A549 (cell line): ENCODE measurements at places on chromosomes 11 and 22.

DNA sequence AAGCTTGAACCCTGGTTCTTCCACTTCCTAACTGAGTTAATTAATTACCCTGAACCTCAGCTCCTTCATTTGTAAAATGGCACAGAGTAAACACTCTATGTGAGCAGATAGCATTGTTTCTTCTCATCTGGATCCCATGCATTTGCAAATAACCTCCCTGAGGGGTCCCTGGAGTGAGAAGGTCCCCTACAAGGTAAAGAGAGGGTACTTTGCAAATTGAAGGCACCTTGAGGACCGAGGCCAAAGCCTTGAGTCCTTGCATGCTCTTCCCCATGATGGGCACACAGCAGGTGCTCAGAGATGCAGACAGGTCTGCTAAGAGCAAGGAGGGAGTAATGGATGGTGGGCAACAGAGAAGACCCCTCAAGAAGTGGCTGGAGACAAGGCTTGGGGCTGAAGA, 33.2 kb downstream of the OTOG start:
- DNase-seq: no peak

DNA sequence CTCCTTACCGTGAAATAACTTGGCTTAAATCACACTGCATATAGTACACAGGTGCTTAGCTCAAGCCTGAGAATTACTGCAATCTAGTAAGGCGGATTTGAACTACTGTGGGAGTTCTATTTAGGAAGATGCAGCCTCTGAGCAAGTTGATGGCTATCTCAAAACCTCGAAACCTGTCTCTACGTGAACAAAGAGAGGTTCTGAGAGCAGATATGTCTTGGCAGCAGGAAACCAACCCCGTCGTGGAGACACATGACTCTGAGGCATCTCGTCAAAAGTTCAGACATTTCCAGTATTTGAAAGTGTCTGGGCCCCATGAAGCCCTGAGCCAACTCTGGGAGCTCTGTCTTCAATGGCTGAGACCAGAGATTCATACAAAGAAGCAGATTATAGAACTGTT, 5.9 kb downstream of the ZNF215 start:
- DNase-seq: no peak

DNA sequence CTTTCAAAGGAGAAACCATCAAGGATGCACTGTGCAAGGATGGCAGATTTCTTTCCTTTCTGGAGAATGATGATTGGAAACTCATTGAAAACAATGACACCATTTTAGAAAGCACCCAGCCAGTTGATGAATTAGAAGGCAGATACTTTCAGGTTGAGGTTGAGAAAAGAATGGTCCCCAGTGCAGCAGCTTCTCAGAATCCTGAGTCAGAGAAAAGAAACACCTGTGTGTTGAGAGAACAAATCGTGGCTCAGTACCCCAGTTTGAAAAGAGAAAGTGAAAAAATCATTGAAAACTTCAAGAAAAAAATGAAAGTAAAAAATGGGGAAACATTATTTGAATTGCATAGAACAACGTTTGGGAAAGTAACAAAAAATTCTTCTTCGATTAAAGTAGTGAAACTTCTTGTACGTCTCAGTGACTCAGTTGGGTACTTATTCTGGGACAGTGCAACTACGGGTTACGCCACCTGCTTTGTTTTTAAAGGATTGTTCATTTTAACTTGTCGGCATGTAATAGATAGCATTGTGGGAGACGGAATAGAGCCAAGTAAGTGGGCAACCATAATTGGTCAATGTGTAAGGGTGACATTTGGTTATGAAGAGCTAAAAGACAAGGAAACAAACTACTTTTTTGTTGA, 9.8 kb downstream of the FAM111A start:
- no peak for DNase-seq

- no peak for DNase-seq
Measured at GRCh38 chr11:128579798-128580504, 7.4 kb downstream of the ETS1 start.

DNA sequence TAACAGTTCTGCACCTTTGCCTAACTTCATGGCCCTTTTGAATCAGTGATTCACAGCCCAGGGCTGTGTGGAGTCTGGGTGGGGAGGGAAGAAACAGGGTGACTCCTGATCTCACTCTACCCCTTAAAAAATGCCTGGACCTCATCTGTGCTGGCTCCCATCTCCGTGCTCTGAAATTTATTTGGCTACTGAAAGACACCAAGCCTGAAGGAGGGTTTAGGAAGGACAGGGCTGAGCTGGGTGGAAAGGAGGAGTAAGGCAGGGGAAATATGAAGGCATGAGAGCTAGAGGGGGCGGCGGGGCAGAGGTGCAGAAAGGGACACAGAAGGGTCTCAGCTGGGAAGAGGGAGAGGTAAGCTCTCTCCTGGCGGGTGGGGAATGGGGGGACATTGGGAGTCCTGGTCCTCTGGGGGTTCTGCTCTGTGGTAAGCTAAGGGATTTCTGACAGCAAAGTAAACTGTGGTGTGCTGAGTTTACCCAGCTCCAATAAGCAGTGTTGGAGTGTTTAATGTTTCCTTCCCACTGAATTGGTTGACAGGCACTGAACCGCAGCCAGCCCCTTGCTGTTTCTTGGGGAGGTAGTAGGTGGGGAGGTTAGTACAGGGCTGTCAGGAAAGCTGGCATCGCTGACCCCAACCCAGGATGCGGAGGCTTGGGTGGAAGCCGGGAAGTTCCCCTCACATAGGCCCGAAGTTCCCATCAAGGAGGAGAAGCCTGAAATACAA, 71.1 kb downstream of the RPUSD4 start:
- DNase-seq: no peak

DNA sequence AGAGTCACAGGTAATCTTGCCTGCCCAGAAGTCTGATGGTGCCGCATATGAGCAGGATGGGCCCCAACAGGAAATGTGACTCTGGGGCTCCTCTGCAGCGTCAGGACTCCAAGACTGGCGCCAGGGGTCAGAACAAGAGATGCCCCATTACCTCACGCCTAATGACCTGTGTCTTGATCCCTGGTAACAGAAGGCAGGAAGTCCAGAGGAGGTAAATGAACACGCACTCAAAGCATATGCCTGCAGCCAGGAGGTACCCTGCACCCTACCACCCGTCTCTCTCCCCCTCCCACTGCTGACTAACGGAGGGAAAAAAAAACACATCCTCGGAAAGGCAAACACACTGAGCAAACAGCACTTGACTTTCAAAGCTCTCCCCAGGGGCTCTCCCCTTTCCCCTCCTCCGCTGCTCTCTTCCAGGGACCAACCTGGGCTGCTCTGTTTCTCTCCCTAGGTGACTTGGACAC, 37.3 kb downstream of the ABCC8 start:
- DNase-seq: peak; percentile 68

DNA sequence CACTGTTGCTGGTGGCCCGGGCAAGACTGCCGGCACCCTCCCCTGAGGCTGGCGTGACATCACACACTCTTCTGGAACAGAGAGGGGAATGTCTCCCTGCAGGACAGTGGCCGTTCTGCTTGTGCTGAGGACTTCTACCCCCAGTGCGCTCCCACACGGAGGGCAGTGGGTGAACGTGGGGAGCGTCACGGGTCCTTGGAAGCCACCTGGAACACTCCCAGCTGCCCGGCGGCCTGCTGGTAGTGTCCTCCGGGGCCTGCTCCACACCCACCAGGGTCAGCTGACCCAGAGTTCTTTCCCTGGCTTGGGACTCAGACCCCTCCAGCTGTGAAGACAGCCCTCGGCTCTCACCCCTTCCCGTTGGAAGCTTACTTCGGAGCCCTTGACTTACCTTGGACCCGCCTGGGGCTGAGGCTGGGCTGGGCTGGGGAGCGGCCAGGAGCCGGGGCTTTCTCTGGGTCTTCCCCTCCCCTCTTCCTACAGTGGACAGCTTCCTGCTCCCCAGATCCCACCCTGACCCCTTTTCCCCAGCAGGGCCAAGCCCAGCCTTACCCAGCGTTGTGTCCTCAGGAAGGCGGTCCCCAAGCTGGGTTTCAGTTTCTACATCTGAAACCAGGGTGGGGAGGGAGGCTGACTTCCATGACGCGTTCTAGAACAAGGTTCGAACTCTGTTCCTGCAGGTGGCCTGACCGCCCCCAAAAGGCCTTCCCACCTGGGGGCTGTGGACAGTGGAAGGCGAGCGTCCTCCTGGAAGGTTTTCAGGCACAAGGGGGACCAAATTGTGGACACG, 14.8 kb upstream of the GAL start:
- no peak for DNase-seq

GRCh38 chr11:14189874-14190273, 169.1 kb downstream of the RRAS2 start:
- DNase-seq: no peak

DNA sequence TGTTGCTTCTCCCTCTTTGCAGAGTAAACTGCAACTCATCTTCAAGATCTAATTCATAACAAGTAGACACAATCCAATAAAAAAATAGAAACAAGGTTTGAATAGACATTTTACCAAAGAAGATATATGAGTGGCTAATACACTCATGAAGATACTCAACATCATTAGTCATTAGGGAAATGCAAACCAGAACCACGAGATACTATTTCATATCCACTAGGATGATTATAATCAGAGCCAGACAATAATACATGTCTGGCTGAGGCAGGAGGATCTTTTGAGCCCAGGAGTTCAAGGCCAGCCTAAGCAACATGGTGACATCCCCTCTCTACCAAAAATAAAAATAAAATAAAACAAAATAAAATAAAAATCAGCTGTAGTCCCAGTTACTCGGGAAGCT, 85.0 kb downstream of the ATG16L2 start:
- no peak for DNase-seq

DNA sequence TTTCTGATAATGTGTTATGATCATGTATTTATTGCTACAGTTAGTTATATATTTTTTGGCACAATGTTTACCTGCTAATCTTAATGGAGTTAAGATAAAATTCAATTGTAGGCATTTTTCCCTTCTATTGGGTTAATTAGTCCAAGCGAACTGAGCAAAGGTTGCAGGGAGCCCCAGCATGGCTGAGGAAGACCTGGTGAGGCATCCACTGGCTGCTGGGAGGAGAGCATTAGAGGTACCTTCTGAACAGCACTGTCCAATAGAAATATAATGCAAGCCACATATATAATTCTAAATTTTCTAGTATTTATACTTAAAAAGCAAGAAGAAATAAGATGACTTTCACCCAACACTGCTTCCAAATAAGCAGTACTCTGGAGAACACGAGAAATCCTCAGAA, 689 bp upstream of the TMEM126A start:
- DNase-seq: no peak

GRCh38 chr11:114606003-114606801, 10.6 kb upstream of the NXPE4 start:
- no peak for DNase-seq

- DNase-seq: no peak
Measured at GRCh38 chr22:40276996-40277823, 69.1 kb upstream of the ADSL start.

- DNase-seq: peak; percentile 20
Measured at GRCh38 chr11:3803726-3804495, 4.4 kb upstream of the PGAP2 start.

GRCh38 chr22:47587861-47588577, 825.6 kb downstream of the TBC1D22A start:
- no peak for DNase-seq

- DNase-seq: no peak
Measured at GRCh38 chr11:45925550-45925949, 3.1 kb downstream of the LARGE2 start.

DNA sequence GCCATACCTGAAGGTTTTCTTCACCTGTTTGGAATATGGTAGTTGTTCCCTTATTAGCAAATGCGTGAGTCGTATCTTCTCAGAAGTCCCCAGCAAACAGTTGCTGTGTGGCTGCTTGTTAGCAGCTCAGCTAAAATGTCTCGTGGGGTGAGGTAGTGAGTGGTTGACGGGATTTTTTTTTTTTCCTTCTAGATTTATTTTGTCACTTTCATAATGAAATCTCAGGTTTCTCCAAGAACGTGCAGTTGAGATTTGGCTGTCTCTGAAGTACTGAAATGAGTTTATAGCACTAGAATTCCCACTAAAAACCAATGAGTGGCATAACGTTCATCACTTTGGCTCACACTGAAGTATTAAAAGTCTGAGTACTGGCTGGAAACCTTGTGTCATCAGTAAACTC, 16.8 kb downstream of the RCN1 start:
- no peak for DNase-seq

DNA sequence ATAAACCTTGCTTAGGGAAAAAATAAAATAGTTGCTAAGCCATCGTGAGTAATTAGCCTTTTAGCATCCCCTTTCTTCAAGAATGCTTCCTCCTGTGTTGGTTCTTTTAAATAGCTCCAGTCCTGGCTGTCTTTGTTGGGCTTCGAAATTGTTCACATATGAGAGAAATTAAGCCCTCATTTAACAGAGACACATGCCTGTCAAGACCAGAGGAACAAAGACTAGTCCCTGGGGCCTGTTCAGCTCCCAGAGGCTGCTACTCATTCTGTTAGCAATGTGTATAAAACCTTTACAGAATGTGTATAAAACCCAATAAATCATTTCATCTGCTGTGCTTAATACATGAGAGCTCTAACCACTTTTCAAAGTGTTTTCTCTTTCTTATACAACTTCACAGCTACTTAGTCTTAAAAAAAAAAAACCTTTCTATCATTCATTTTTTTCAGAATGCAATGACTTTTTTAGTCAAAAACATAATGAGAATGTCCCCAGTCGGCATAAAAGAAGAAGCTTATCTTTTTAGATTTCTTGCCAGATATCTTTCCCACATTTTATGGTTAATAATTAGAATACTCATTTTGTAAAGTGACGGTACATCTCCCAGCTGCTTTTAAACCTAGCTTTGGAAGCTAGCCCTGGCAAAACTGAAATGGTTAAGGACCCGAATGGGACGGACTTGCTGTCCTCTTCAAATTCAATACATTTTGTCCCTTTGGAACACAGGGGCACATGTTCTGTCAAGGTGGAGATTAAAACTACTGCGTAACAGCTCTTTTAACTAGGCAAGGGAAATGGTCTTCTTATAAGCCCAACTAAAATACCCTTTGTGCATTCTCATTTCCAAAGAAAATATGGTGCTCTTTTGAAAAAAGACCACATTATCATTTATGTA, 186.1 kb downstream of the SOX6 start:
- DNase-seq: no peak

DNA sequence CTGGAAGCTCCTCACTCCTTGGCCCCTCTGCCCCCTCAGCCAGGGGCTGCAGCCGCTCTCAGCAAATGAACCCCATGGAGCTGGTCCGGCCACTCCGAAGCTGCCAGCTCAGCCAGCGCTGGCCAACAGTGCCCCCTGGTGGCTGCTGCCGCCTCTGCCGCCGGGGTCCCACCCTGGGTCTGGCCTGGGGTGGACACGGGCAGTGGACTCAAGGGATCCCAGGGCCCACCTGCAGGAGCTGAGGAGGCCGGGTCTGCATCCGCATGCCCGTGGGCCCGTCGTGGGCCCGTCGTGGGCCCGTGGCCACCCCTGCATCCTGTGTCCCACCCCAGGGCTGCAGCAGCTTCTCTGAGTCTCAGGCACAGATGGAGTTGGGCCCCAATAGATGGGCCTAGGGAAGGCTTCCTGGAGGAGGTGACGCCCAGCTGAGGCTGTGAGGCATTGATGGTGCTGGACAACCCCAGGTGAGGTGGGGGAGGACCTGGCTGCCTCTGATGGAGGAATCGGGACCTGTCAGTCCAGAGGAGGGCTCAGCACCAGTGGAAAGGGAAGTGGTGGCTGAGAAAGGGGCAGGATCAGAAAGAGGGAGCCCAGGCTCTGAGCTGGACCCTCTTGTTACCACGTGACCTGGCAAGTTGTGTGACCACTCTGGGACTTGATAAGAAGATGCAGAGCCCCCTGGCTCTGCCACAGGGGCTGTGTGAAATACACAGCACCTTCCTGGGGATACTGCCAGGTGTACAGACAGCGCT, 522.3 kb downstream of the BRD1 start:
- DNase-seq: peak; percentile 49
